A549 (cell line): ENCODE measurements at places on chromosomes 5 and 9. TPM values are rescaled to one million over a fixed set of nuclear protein-coding genes. Genes with fewer than 3 reads are reported as not detected.

GRCh38 chr9:107635101-107635802 lies 145.7 kb upstream of the KLF4 start:
- DNase-seq, result no peak

GRCh38 chr9:114671605-114672004 lies 10.4 kb downstream of the TEX48 start:
- no peak for DNase-seq

- no peak for DNase-seq
These were observed 454.0 kb downstream of the DIRAS2 start for GRCh38 chr9:90188656-90189055.

- DNase-seq, result no peak
These were observed 21.2 kb upstream of the TTC23L start for GRCh38 chr5:34817558-34818351.

DNA sequence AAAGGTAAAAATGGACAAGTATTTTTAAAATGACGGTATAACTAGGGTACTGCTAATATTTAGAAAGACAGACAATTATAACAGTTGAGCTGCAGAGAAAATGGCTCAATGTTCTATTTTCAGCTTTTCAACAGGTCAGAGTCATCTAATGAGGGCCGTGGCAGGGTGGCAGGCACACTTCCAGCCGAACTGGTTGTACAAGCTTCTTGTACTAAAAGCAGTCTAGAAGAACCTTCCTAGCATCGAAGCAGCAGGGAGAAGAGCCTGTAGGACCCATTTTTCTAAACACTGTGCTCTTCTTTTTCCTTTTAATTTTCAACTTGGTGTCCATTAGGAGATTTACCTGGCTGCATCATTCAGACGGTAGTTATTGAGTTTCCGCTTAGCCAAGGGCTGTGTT lies 85.6 kb downstream of the SLC28A3 start:
- no peak for DNase-seq

Gene SLC6A7
- not detected in 3 replicates for polyA plus RNA-seq

Gene AFAP1L1
- 3.3 to 3.5 TPM (median 3.4 TPM) in 3 replicates for polyA plus RNA-seq
